Amniotic stem cell (primary cell): ENCODE measurements at places on chromosomes 6 and 20.

- no peak for DNase-seq
Measured at GRCh38 chr6:43984442-43985321, 142.6 kb downstream of the MRPL14 start.

DNA sequence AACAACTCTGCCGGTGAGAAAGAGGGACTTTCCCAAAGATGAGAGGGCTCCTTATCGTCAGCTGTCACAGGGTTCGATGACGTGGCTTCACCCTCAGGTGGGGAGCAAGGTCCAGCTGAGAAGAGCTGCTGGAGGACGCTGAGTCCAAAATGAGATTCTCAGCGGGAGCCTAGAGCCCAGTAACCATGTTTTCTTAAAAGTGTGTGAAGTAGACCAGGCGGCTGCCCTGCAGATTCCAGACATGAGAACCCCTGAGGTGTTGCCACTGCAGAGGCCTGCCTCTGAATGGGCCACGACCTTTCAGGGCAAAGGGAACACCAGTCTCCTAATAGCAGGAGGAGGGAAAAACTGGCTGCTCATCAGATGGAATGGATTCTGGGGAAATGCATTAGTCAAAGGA, 375.1 kb downstream of the BTBD9 start:
- no peak for DNase-seq

- no peak for DNase-seq
Measured at GRCh38 chr6:38136547-38136946, 317.0 kb downstream of the ZFAND3 start.

DNA sequence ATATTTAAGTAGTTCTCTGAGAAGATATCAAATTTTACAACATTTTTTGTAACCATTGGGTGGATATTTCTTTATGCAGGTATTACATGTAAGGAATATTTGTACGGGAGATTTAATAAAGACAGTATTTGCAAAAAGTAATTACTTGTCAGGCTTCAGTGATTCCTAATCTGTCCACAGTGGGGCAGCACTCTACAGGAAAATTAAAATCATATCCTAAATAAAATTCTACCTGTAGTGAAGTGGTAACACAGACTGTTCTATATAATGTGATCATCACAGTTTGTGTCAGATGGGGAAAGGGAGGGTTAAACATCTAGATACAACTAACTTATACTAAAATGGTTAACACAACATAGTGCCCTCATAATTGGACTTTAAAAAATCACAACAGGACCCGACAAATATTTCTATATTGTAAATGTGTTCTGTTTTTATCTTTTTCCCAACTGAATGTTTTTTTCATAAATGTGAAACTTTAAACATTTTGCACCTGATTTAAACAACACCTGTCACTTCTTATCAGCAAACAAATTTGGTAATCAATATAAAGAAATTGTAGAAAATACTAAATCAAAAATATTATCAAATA, 145.6 kb upstream of the MANEA start:
- DNase-seq, result peak; percentile 1

DNA sequence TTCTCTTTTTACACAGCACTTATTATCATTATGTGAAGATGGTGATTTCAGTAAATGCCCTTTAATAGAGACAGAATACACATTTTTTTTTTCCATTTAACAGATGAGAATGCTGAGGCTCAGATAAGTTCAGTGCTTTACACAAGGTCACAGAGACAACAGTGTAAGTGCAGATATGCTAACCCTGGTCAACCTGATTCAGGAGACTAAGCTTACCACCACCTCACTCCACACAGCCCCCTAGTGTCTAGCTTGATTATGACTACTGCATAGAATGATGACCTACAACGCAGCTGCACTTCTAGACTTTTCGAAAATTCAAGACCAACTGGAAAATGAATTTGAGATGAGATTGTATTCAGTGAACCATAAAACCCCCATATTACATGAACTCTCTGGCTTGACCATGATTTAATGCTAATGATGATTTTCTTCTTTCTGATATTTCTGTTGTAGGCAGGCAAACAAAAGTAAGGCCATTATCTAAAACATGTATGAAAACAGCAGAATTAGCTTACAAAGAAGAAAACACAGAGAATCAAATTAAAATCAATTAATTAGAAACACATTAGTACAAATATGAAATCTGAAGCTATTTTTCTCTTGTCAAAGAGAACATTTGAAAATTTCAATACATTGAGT, 212.1 kb upstream of the PHACTR1 start:
- no peak for DNase-seq

DNA sequence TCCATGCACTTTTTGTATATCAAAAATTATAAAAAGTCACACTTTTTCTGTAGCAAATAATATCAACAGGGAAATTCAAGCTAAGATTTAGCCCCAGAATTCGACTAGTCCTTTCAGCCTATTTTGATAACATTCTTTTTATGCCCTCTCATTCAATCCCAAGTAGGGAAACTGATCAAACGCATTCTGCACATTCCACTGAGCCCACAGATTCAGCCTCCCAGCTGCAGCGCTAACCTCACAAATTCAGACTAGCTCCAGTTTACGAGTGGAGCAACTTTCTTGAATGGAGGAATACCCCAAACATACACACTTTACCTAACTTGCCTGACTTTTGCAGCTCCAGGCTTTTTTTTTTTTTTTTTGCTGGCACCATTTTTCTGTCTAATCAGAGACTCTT, 70.3 kb upstream of the HEY2 start:
- no peak for DNase-seq

DNA sequence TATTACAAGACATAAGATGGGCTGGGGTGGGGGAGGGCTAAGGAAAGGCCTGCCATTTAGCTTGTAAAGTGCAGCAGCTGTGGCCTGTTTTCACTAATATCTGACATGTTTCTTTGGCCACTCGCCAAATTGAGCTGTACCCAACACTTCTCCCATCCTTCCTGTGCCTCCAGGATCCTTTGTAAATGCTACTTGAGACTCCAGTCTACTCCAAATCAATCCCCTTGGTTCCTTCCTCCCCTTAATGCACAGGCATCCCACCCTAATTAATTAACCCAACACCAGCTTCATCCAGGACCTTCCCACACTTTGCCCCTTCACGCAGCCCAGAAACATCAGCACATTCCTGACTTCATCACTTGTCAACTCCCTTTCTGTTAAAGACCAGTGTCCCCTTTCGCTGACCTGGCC, 55.0 kb upstream of the TCF21 start:
- DNase-seq, result no peak

DNA sequence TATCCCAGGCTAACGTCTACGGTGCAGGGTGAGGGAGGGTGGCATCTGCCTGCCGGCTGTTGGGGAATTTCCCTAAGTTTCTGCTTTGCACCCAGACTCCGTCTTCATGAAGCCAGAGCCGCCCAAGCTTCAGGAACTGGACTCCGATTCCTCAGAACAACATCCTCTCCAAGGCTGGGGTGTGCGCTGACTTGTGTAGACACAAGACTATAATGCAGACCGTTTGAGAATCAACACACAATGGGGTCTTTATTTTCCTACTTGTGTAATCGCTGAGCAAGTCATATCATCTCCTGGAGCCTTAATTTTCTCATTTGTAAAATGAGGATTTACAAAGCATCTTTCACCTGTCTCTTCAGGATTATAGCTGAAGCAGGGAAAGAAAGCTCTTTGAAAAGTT, 160.5 kb upstream of the AGPAT4 start:
- no peak for DNase-seq

GRCh38 chr6:21665110-21665391, 71.5 kb downstream of the SOX4 start:
- no peak for DNase-seq

- DNase-seq, result no peak
Measured at GRCh38 chr6:148285205-148285604, 57.4 kb upstream of the SASH1 start.

- DNase-seq, result no peak
Measured at GRCh38 chr6:126145351-126145750, 159.0 kb downstream of the TRMT11 start.
